CD4-positive, alpha-beta memory T cell (primary cell): ENCODE measurements at places on chromosomes 12 and 14.

DNA sequence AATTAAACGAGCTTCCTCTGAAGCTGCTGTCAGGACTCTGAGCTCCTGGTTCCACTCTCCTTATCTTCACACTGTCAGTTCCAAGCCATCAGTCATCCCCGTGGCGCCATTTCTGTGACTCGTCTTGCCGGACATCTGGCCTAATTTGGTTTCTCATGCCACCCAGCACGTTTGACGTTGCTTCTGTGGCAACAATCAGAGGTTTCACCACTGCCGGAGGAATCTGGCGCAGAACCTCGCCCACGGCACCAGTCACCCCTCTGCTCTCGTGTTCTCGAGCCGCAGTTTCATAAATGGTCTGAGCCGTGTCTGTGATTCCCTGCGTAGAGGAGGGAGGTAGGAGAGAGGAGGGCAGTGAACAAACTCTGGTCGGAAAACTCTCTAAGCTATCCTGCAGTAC, 29.7 kb downstream of the BDKRB1 start:
- DNase-seq = no peak

DNA sequence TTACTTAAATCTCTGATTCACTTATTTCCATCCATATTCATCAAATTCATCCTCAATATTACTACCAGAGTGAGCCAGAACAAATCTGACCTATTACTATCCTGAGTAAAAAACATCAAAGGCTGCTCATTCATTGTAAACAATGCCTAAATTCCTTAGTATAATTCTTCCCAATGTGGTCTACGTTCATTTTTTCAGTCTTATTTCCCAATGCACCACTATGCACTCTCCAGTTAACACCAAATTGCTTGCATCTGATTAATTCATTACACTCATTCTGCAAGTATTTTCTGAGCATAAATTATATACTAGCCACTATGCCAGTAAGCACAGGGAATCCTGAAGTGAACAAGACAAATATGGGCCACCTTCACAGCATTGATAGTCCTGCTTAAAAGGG, 110.0 kb downstream of the EPS8 start:
- no peak for DNase-seq

GRCh38 chr12:6768437-6768914, 2.3 kb downstream of the PTMS start:
- DNase-seq = no peak

DNA sequence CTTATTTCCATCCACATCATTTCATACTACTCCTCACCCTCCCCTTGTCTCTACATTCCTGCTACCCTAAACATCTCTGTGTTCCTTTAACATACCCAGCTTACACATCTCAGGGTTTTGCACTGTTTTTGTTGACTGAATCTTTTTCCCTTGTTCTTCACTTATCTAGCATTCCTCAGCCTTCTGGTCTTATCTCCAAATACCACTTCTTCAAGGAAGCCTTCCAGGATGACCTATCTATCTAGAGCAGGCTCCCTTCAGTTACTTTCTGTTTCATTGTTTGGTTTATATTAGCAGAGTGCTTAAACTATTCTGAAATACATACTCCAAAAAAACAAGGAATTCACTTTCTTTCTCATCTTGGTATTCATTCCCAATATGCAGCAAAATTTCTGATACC, 353.1 kb downstream of the NAV3 start:
- DNase-seq = no peak

GRCh38 chr12:24884911-24885310, 64.0 kb downstream of the BCAT1 start:
- DNase-seq = no peak

DNA sequence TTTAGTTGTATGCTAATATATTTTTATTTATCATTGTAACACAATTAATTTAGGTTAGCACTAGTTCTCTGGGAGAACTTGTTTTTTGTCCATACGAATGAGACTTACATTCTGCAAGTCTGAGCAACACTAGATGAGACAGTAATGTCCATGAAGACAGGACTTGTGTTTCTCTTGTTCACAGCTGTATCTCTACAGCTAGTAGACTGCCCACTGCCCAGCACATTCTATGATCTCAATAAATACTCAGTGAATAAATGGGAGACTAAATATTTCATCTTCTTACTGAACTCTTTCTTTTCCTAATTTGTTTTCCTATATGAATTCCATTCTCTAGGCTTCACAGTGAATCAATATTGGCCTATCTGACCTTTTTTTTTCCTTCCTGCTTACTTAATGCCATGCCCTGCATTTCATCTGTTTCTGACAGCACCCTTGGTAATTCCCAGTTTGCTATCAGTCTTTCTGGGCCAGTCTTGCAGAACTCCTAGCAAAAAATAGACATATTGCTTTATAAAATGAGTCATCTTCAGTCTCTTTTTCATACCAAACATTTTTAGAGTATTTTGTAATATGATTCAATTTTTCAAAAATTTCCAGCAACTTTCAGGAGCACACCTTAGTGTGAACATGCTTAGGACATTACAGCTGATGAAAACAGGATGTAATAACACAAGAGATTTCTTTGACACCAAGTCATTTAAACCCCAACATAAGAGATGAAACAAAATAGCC, 185.5 kb upstream of the ATP2B1 start:
- no peak for DNase-seq

- DNase-seq = no peak
Measured at GRCh38 chr14:45065540-45065939, 18.4 kb upstream of the PRPF39 start.

DNA sequence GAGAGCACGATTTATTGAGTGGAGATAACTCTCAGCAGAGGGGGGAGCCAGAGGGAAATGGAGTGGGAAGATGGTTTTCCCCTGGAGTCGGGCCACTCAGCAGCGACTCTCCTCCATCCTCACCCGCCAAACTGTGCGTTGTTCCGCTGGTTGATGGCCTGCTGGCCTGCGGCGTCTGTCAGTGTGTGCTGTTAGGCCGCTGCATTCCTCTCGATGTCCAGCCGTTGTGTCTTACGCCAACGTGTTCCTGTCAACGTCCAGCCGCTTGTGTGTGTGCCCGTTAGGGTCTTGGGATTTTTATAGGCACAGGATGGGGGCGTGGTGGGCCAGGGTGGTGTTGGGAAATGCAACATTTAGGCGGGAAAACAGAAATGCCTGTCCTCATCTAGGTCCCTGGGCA, 69.2 kb downstream of the PTPRQ start:
- no peak for DNase-seq

- no peak for DNase-seq
Measured at GRCh38 chr14:102857444-102857843, 65.0 kb upstream of the AMN start.

- no peak for DNase-seq
Measured at GRCh38 chr14:49992901-49993339, 100.0 kb downstream of the ARF6 start.

DNA sequence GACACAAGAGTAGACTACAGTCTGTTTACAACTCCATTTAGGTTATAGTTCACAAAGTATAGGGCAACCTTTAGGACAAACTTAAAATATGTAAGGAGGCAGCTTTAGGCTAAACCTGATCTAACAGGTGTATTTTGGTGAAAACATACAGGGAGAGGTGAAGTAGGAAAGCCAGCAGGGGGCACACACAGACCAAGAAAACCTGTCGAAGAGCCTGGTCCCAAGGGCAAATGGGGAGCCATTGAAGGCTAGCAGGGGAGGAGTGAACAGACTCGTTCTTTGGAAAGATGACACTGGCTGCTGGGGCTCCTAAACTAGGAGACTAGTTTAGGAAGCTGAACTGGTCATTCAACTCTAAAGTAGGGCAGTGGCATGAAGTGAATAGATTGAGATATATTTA, 138.8 kb upstream of the WSCD2 start:
- peak; percentile 24 for DNase-seq

- DNase-seq = no peak
Measured at GRCh38 chr12:48078901-48079300, 27.0 kb downstream of the SENP1 start.

DNA sequence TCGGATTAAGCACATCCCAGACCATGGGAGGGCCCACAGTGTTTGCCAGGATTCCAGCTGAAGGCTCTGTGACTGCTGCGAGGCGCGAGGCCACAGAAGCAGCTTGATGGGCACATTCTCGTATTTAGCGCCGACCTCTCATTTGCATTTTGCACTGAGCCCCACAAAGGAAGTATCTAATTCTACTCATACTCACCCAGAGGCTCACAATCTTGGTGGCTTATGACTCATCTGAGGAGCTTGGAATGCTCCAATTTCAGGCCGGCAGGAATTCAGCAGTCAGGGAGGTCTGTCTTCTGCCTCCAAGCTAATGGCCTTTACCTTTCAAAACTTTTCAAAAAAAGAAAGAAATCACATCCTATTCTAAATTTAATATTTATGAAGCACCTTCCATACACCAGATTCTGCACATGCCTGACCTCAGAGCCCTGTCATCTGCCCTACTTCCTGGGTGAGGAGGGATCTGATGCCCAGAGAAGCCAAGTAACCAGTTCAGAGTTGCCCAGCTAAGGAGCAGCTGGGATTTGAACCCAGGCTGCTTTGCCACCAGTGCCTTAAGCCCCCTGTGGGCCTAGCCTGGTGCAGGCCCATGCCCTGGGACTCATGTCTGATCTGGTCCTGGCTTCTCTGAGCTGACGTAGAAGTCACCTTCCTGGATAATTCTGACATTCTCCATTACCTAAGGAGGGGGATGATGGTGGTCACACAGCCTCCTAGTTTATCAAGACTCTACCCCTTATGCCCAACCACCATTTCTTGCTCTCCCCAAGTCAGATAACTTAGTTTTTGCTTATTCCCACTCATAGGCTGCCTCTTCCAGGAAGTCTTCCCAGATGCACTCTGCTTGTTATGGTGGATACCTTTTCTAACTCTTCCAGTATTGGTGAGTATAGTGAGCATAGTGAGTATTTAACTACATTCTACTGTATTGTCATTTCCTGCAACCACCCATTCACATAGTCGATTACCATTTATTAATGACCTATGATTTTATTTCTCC, 198.9 kb downstream of the RBM19 start:
- DNase-seq = no peak

GRCh38 chr12:121579981-121580868, 598 bp downstream of the KDM2B start:
- DNase-seq = peak; percentile 75

- no peak for DNase-seq
Measured at GRCh38 chr14:68084256-68084655, 264.7 kb downstream of the RAD51B start.

- DNase-seq = no peak
Measured at GRCh38 chr12:122544537-122544936, 17.5 kb downstream of the KNTC1 start.

DNA sequence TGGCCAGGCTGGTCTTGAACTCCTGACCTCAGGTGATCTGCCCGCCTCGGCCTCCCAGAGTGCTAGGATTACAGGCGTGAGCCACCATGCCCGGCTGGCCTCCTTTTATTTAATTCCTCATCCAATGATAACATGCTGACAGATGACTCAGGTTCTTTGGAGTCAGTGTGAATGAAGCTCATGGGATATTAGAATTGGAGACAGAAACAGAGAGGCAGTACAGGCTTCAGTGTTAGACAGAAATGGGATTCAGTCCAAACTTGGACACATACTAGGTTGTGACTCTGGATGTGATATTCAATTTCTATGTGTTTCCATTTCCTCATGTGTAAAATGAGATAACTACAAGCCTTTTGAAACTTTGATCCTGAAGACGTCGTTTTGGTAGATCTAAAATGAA, 47.3 kb downstream of the PDE3A start:
- no peak for DNase-seq

DNA sequence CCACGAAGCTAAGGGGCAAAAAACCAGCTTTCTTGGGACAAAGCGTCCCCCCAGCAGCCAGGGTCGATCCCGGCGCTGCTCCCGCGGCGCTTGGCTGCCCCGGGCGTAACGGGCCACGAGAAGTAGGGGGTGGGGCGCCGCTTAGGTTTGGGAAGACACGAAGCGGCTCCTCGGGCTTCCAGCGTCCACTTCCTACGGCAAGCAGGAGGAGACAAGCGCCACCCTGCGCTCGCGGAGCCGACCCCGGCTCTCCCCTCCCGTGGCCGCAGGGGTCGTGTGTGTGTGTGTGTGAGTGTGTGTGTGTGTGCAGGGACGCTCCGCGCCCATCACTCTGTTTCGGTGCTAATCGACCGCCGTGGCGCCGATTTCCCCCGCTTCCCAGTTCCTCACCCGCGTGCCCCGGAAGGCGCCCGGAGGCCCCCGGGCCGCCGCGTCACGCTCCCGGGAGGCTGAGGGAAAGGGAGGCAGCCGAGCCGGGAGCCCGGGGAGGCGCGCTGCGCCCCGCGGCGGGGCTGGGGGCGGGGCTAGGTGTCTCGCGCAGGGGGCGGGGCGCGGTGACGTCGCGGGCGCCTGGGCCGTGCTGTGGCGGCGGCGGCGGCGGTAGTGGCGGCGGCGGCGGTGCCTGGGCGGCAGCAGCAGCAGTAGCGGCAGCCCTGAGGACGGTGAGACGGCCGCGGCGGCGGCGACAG, at the start of gene ERC1:
ERC1 (plus strand) TSS at position 563 of the 689 bp plus-strand sequence. CDS start 36,681 bp downstream, outside the sequence.
- DNase-seq = peak; percentile 87

GRCh38 chr14:51828017-51828797, 32.2 kb upstream of the GNG2 start:
- peak; percentile 34 for DNase-seq

DNA sequence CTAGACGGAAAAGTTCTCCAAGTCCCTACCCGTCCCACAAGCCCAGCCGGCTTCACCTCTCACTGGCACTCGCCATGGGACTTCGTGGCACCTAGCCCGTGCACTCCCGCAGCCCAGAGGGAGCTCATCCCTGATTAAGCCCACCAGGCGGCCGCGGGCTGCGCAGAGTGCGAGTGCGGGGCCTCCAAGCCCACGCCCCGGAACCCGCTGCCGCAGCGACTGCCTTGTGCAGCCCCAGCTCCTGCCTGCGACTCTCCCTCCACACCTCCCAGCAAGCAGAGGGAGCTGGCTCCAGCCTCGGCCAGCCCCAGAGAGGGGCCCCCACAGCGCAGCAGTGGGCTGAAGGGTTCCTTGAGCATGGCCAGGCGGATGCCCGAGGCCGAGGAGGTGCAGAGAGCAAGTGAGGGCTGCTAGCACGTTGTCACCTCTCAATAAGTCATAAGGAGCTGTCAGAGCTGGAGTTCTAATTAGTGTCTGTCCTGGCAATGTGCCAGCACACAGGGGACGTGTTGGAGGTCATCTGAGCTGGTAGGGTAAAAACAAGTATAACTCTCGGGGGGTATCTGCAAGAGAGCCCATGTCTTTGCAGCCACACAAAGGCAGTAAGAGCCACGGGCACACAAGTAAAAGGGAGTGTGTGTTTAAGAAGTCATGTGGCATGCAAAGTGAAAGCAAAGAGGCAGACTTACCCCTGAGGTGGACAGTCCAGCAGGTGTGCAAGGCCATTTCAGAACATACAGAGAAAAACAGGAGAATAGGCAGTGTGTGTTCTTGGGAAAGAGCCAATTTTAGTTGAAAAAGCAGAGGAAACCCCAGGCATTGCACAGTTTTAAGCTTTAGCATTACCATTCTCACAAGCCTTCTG, 27.1 kb upstream of the TMTC2 start:
- DNase-seq = no peak
